ENCODE measurements at places on chromosomes 11 and 22.

- DNase-seq, result no peak
Measured at GRCh38 chr11:67274768-67275605, 8.7 kb downstream of the GRK2 start.

DNA sequence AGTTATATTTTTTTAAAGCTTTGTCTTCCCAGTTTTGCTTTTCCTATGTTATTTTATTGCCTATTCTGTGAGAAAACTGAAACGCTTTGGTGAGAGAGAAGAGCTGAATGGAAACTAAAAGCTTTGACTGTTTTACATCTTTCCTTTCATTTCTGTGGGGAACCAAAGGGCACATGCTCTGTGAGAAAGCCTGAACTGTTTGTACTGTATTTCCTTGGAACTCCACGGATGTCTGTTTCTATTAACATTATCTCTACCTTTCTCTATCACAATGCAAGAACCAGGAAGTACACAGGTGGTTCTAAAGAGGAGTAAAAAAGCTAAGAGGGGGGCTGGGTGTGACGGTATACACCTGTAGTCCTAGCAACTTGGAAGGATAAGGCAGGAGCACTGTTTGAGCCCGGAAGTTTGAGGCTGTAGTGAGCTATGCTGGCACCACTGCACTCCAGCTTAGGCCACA is 43.8 kb downstream of the CELF1 start:
- DNase-seq, result no peak

DNA sequence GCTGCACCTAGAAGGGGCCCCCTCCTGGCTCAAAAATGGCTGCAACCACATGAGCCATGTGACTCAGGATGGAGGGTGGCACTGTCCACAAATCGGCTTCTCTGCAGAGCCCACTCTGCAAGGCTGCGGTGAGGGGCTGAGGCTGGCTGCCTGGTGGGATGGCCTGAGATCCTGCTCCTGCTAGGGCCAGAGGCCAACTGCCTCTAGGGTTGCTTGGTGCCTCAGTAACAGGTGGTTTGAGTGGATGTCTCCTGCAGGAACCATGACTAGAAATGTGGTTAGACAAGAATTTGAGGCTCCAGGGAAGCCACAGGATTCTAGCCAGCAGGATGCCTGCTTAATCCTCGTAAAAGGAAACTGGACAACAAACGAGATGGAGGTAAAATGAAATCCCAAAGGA is 17.1 kb downstream of the PATZ1 start:
- DNase-seq, result no peak

DNA sequence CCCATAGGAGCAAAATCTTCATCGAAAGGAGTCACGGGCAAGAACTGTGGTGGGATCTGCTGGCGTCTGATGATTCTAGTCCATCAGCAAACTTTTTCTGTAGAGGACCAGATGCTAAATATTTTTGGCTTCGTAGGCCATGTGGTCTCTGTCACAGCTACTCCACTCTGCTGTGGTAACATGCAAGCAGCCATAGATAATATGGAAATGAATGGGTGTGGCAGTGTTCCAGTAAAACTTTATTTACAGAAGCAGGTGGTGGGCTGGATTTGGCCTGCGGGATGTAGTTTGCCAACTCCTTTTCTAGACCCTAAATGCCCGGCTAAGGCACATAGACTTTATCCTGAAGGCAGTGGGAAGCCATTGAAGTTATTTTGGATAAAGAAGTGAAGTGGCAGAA is 32.9 kb downstream of the BMAL1 start:
- DNase-seq, result no peak
